Mammary epithelial cell (primary cell): ENCODE measurements at places on chromosomes 12 and 14. TPM values are rescaled to one million over a fixed set of nuclear protein-coding genes. Genes with fewer than 3 reads are reported as not detected.

The KRT79 gene
- total RNA-seq: not detected in 2 replicates

The RTL1 gene
- total RNA-seq: not detected in 2 replicates

DNA sequence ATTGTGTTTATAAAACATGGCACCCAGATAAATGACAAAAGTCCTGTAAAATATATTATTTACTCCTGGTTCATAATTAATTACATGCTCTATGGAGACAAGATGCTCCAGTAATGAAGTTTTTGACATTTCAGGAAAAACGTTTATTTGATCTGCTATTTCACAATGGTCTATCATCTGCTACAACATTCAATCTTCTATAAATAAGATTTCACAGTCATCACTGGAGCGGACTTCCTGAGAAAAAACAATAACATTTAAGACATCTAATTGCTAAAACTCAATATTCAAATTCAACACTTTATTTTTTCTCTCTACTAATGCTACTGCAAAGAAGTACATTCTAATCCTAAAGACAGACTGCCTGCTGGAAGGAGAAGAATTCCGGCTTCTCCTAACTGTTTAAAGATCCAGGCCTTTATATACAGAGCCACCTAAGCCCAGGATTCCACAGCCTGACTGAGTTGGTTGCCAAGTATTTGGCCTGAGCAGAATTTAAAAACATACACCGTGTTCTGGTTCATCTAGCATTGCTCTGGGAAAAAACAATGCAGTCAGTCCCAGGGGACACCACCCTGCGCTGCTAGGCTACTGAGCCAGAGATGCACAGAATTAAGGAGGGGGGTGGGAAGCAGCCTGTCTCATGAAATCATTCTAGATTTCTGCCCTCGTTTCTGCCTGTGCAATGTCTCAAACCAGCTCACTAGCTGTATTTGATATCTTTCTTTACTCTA, 58.0 kb downstream of the TMTC1 start:
- no peak for DNase-seq

DNA sequence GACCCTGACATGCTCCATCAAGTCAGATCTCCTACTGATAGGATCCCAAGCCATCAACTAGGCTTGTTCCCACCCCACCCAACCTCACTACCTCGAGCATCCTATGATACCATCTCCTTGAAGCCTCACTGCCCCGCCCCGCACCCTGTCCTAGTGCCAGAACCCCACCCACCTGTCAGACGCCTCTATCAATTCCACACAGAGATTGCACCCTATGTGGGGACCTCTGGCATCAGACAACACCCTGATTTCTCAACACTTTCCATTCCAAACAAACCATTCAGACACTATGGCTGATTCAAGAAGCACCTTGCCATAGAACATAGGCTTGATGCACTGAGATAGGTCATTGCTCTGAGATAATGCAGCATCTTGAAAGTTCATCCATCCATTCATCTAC, 3.1 kb upstream of the GLTP start:
- DNase-seq: peak; percentile 42

GRCh38 chr12:3123729-3124128, 46.5 kb downstream of the TSPAN9 start:
- peak; percentile 39 for DNase-seq

- DNase-seq: no peak
Measured at GRCh38 chr14:33309106-33309505, 370.4 kb downstream of the NPAS3 start.

DNA sequence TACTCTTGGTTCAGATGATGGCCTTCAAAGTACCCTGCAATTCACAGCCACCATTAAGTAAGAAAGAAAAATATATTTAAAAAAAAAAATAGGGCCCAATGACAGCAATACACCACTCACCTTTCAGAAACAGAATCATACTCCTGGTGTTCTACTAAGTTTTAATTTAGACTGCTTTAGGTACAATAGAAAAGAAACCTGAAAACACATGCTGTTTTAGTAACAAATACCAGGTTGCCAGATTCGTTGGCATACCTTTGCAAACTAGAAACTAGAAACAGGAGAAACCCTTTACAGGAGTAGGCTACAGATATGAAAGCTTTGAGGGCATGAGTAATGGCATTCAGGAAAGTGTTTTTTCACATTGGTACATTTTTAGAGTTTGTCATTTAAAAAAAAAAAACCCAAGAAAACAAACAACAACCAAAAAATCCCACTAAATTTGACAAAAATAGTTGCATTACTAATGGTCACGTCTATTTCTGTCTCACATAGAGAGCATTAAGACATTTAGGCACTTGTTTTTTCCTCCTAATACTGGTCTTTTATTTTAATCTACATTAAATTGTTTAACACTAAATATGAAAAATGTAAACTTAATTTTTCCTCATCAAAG, 4.0 kb downstream of the SIX1 start:
- DNase-seq: no peak

- DNase-seq: peak; percentile 42
Measured at GRCh38 chr14:89276424-89276975, 140.5 kb downstream of the FOXN3 start.

GRCh38 chr12:50564237-50564947, 59.6 kb downstream of the DIP2B start:
- no peak for DNase-seq

- DNase-seq: no peak
Measured at GRCh38 chr14:83977583-83977982, 1552.4 kb upstream of the FLRT2 start.

- no peak for DNase-seq
Measured at GRCh38 chr14:61765225-61765943, 3.2 kb downstream of the SNAPC1 start.

GRCh38 chr12:57741844-57742738, 2.7 kb upstream of the TSPAN31 start:
- DNase-seq: no peak

GRCh38 chr12:109493090-109493489, 15.7 kb downstream of the UBE3B start:
- no peak for DNase-seq
